NCI-H2107 (cell line): ENCODE measurements at places on chromosomes 13 and 19.

- DNase-seq, result no peak
Observed at GRCh38 chr19:41288673-41289530, 21.1 kb upstream of the CCDC97 start.

DNA sequence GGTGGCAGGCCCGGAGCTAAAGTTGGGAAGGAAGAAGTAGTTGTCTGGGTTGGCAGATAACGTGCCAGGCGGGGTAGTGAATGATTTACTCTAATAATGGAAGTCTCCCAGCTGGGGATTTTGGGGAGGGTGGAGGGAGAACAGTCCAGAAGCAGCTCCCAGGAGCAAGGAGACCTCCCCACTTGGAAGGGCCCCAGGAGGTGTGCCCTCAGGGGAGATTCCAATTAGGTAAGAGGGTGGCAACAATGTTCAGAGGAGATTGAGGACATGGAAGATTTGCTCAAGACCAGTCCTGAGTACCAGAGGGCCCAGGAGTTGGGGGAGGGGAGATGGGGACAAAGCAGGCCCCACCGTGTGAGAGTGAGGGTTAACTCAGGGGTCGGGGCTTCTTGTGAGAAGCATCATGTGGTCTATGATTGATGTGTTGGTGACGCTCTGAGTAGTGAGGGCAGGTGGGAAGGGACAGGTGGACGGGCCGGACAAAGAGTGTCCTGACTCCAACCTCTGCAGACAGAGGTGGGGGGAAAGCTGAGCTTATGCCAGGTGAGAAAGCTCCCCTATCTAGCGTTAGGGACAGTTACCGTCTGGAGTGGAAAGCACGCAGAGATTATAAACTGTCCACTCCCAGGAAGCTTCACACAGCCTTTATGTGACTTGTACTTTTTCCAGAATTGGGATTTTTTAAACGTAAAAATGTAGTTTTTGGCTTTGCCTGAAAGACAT is 3.5 kb downstream of the SPINT2 start:
- no peak for DNase-seq

DNA sequence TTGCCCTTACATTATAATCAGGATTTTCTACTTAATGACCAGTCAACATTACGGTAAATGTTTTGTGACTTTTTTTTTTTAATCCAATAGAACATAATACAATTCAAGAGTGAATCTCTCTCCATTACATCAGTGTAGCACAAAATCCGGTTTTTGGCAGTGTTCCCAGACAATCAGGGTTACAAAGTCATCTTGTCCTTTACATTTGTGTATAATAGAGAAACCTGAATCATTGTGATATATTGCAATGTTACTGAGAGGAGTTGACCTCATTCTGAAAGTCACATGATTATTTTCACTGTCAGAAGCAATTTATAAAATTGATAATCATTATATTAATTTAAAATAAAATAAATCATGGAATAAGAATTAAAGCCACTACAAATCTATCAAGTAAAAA is 1346.0 kb upstream of the SPRY2 start:
- no peak for DNase-seq

GRCh38 chr19:13843104-13843921 is 33.6 kb upstream of the NANOS3 start:
- DNase-seq, result no peak

DNA sequence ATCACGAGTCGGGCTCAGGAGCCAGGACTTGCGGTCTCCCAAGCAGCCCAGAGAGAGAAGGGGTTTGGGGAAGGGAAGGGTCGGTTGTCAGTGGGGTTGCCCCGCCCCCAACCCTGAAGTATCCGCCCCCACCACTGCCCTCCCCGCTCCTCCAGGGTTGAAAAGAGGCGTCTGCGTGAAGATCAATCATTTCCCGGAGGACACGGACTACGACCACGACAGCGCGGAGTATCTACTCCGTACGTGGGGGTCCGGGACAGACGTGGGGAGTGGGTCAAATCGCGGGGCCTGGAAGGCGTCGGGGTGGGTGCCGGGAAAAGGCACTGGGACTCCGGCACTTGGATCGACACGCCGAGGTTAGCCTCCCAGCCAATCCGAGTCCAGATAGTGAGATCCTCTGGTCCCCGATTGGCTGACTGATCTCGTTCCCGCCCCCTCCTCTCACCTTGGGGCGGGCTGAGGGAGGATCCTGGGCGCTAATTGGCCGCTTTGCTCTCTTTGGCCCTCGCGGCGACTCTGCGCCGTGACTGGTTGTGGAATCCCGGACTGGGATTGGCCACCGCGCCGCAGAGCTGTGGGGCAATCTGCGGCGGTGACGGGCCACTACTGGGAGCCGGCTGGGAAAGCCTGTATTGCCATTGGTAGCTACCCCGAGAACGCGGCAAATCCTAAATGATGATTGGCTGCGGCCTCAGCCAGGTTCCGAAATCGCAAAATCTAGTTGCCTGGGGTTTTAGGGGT is 13.3 kb upstream of the CACNG6 start:
- no peak for DNase-seq

DNA sequence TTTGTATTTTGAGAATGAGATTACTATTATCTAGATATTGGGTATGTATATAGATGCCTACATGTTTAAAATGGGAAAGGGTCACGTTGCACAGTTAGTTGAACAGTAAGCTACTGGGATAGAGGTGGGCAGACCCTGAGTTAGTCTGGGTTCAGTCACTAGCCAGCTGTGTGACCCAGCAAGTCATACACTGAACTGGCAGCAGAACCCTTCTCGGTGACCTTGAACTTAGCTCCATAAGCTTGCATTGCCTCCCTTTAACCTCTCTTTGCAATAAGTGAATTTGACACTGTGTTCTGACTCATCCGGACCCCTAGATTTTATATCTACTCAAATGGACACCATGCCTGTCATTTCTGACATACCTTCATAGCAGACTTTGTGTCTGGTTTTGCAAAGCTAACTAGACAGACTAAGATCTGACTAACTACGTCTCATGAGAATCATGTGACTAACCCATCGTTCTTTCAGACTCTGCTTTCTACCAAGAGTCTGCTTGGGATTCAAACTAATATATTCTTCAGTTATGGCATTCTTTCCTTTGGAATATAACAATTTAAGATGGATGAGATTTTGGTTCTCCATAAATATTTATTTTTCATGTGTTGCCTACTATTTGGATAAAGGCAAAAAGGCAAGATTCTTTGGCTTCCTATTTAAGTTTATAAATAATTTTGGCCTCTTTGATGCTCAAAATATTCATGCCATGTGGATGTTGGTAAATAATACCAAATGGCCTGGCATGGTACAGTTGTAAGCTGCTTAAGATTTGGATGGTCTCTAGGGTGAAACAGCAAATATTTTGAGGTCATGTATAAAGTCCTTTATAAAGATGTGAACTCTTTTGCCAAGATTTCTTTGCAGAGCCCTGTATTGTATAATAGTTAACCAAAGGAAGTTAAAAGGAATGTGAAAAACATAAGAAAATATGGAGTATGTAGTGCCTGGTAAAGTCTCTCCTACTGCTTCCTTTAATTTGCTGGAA is 159.3 kb downstream of the ITGBL1 start:
- no peak for DNase-seq

DNA sequence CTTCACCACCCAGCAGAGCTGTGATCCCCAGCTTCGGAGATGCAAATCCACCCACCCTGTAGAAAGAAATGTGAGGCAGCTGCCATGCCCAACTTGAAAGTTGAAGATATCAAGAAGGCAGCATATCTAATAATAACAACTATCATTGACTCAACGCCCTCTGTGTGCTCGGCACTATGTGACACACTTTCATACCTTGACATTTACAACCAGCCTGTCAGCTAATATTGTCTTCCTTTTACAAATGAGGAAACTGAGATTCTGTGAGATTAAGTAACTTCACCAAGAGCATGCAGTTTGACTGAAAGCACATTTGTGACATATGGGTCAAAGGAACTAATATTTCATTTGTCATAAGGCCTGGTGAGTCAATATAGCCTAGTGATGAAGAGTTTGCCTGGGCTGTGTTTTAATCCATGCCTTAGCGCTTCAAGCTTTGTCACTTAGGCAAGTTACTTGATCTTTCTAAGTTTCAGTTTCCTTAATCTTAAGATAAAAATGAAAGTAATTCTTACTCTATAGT is 137.0 kb downstream of the FLT1 start:
- DNase-seq, result no peak

GRCh38 chr19:42306646-42307045 is 4.2 kb upstream of the PAFAH1B3 start:
- DNase-seq, result no peak

GRCh38 chr19:49954092-49954829 is 6.7 kb downstream of the SIGLEC11 start:
- no peak for DNase-seq

DNA sequence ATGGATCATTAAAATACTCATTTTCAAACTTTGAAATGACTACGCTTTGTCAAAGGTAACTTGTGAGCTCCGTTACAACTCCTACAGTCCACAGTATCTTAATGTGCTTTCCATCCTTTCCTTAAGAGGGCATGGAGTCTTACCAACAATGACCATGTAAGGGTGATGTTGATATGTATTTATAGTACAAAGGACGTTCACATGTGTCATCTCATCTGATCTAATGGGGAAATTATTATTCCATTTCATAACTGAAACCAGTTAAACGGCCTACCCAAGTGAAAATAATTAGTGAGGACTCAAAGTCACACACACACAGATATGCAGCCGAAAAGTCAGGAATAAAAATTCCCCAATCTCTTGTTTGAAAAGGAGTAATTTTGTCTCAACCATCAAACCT is 9.6 kb downstream of the USP12 start:
- no peak for DNase-seq

DNA sequence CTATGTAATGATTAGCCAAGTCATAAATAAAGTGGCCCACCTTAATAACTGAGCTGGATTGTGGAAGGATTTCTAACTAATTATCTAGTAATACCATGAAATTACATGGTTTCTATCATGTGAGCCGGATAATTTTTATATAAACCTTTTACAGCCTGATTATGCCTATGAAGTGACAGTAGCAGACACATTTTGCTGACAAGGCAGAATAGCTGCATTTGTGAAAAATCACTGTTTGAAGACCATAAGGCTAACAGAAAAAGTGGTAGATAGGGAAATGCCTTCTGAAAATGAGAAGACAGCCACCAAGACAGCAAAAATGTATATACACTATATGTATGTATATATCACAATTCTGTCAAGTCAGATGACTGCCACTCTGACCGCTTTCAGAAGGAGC is 27.1 kb downstream of the SLITRK5 start:
- no peak for DNase-seq

GRCh38 chr13:109569958-109570711 is 216.2 kb downstream of the IRS2 start:
- no peak for DNase-seq

DNA sequence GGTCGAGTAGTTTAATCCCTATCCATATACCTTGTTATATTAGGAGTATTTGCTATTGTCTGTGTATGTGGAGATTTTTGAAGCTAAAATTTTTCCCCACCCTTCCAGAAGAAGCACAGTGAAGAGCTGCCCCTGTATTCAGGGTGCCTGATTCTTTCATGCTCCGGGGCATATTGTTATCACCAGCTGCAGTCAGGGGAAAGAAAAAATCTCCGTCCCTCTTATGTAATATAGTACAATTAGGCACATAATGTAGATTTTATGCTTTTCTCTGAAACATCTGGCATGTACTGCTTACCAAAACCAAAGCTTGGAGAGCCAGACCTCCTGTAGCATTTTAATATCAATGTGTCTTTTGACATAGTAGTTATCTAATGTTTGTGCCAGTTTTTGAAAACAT is 214.9 kb upstream of the EDNRB start:
- no peak for DNase-seq

GRCh38 chr13:102940143-102940542 is 94.3 kb downstream of the ERCC5 start:
- no peak for DNase-seq

DNA sequence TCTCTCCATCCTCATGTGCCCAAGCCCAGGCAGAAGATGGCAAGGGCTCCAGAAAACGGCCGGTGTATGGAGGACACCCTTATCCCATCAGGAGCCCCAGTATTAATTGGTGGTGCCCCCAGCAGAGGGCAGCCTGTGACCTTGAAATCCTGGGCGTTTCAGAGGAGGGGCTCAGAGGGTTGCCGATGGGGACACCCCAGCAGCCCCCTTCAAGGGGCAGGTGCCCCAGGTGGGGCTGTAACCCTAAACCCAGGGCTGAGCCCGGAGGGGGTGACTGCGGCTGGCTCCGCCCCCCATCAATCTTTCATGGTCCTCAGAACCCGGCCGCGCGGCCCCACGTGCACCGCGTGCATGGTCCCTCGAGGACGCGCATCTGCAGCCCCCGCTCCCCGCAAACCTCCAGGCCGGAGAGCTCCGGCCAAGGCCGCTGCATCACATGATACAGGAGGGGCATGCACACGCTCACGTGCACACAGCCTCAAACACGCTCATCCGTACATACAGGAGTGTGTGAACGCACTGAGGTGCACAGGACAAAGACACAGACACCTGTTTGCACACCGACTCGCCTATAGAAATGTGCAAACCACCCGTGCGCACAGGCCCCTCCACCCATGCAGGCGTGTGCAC is 949 bp downstream of the RAB3A start:
- DNase-seq, result no peak

GRCh38 chr19:43798546-43799409 is 3.5 kb downstream of the LYPD5 start:
- peak; percentile 34 for DNase-seq

DNA sequence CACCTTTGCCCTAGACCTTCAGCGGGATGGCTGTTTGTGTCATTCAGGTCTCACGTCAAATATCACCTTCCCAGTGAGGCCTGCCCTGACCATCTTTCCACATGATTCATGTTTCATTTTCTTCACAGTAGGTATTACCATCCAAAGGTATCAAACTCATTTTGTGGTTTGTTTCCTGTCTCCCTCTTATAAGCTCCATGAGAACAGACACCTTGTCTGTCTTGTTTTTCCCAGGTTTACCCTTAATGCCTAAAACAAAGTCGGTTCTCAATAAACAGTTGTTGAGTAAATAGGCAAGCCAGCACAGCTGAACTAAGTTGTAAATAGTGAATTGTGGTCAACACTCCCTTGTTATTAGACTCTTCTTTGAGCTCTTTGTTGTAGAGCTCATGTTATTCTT is 122.6 kb upstream of the GJB6 start:
- no peak for DNase-seq

DNA sequence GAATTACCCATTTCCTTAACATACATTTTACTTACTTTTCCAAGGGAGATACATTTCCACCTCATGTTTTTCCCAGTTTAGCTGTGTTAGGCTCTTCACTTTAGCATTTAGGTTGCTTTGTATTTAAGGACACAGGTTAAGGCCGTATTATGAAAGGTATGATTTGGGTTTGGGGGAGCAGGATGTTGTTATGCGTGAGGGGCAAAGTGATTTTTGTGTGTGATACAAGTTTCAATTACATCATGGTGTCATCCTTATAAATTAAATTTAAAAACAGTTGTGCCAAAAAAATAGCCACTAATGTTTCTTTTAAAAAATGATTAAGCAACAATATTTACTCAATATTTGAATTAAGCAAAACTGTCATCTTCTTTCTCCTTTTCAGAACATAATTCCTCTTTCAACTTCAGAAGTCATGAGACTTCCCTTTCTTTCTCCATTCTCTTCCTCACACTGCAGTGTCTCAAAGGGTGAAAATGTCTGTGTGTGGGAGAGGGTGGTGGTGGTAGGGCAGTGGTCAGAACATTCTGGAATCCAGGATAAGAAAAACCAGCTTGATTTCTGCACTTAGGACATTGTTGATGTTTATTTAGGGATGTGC is 126.2 kb downstream of the KCNRG start:
- DNase-seq, result no peak
